ENCODE measurements at places on chromosomes 2 and 18.
A peak's percentile ranks its signal among the peaks of the same experiment; 100 is the strongest.

GRCh38 chr2:238973038-238973739, 125.3 kb downstream of the TWIST2 start:
- DNase-seq = no peak

DNA sequence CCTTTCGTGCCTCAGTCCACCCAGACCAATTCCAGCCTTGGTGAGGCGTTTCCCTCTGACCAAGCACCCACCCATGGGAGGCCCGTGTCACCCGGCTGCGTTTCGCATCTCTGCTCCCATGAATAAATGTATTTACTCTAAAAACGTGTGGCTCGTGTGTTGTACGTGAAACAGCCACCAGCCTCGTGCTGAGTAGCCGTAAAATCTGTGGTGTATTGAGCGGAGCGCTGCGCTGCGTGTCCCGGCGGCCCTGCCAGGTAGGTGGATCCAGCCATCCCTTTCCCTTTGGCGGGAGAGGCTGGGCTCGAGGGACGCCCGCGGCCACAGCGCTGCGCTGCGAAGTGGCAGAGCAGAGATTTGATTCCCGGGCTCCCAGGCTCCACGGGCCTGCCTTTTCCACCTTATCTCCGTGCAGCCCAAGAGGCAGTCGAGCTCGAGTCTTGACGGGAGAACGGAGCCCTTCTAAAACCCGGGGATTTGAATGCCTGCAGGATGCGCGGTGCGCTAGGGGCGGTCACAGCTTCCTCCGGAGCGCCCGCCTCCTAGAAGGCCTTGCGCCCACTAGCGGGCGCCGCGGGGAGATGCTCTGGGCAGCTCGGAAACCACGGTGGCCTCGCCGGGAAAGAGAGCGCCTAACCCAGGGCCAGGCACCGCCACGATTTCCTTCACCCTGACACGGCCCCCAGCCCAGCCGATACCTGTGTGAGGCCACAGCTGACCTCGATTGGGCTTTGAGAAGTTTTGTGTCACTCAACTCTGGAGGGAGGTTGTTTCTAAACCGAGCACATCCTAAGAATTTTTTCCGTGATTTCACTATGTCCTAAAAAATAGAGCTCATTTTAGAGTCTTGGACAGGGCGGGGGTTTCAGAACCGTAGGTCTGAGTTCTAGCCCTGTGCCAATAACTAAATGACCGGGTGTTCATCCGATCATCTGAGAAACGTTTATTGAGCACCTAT, 3.9 kb upstream of the PSMD1 start:
- peak; percentile 58 for DNase-seq

- no peak for DNase-seq
These were observed 824 bp upstream of the VPS54 start for GRCh38 chr2:64019975-64020528.

- DNase-seq = no peak
These were observed 100.9 kb downstream of the IRS1 start for GRCh38 chr2:226698671-226699070.

- no peak for DNase-seq
These were observed 23.6 kb upstream of the STAT4 start for GRCh38 chr2:191174442-191174841.

DNA sequence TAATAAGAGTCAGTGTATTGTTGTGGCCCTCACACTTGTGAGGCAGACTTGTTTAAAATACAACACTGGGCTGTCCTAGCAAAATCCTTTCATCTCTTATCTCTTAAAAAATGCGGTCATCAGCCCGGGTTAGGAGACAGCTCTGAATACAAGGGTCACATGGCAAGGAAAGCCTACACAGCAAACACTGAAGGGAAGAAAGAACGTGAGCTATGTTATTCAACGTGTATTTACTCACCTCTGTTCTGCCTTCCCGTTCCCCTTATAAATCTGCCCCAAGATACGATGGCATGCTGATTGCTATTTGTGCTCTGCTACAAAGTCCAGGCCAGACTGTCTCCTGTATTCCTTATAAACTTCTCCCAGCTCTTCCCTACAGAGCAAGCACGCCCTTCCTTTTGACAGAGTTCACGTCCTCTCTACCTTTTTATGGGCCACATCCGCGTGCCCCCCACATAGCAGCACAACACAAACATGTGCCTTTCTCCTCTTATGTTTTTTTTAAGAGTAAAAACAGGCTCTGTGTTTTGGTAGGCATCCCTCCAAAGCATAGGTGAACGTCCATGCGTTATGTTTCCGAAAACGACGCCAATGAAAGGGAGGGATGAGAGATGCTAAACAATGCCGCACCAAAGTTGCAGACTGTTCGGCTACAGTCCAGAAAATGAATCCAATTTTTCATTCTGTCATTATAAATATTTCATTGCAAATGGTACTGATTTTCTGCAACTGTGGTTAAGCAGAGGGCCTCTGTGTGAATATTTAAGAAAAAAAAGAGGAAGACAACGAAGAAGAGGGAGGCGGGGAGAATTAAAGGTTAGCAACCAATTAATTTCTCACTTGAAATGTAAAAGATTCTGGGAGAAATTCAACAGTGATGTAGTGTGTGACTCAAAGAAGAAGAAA, 274.7 kb downstream of the ZNF521 start:
- DNase-seq = no peak

- DNase-seq = no peak
These were observed 26.5 kb upstream of the PIK3C3 start for GRCh38 chr18:41928581-41928980.

DNA sequence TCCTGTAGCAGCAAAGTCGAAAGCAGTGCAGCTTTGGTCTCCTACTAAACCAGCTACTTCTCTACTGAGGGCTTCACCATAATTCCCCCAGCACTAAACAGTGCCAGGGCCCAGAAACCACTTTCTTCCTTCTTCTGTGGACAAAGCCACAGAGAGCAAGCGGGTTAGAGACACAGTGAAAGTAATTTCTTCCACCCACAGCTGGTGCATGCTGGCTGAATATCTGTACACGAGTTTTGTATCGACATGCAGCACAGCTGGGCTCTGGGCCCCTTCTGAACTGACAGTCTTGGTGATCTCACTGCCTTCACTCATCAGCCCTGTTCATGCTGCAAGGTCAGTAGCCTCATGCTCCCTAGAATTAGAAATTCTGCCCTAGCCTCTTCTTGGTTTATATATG, 74.0 kb upstream of the SULT1C3 start:
- DNase-seq = no peak

GRCh38 chr2:195898505-195899191, 170.0 kb downstream of the DNAH7 start:
- DNase-seq = no peak

GRCh38 chr2:241656190-241656741, 18.8 kb downstream of the ATG4B start:
- no peak for DNase-seq

- DNase-seq = no peak
These were observed 96.9 kb downstream of the TPO start for GRCh38 chr2:1510176-1510575.

- no peak for DNase-seq
These were observed 1118.3 kb upstream of the DDX18 start for GRCh38 chr2:116696223-116696622.

- DNase-seq = no peak
These were observed 604 bp downstream of the RALBP1 start for GRCh38 chr18:9475643-9476591.

GRCh38 chr18:45590036-45590886, 25.0 kb upstream of the SLC14A2 start:
- no peak for DNase-seq

GRCh38 chr2:74845217-74845751, 11.4 kb downstream of the HK2 start:
- no peak for DNase-seq

DNA sequence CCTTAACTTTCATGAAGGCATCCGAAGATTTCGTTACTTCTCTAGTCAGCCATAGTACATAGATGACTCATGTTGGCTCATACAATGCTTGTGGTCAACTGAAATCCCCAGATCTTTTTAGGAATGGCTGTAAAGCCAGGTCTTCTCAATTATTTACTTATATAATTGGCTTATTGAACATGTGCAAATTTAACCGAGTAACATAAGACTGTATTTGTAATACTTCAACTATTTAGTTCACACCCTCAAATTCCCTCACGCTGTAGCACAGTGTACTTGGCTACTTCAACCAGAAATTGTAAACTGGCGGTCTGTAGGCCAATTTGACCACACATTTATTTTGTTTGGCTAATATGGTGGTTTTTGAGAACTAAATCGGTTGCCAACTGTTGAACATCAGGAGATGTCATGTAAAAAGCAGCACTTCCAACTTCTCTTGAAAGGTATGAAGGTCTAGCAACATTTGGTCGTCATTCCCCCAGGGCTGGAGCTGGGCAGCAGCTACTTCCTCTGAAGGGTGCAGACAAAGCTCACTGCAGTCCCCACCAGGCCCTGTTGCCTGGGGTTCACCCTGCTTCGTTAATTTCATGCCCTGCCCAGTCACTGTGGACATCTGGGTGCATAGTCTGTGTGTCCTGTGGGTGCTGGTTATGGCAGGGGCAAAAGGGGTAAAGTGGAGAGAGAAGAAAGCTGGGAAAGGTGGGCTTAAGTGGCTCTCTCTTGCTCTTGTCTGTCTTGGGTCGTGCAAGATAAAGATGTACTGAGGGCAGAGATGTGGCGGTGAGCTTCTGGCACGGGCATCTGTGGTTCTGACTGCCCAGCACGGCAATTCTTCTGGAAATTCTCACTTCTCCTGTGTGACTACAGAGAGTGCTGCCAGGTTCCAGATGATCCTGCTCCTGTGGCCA, 3.2 kb upstream of the SH3RF3 start:
- no peak for DNase-seq

GRCh38 chr2:54610700-54611099, 112.8 kb upstream of the EML6 start:
- no peak for DNase-seq

DNA sequence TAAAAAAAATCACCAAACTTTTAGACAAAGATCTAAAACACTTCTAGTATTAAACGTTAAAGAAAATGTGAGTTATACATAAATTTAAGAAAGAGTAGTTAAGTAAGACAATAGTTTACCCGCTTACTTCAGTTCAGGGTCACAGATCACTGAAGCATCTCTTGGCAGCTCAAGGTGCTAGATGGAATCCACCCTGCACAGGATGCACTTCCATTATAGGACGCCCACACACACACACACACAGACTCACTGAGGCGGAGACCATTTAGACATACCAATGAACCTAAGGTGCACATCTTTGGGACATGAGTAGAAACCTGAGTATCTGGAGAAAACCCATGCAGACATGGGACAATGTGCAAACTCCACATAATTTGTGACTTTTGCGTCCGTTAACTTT, 630.6 kb upstream of the ZNF804A start:
- no peak for DNase-seq

- DNase-seq = no peak
These were observed 1.2 kb downstream of the CFLAR start for GRCh38 chr2:201116959-201117734.

- DNase-seq = no peak
These were observed 59.3 kb upstream of the ACVR1 start for GRCh38 chr2:157935378-157935906.

- no peak for DNase-seq
These were observed 31.8 kb upstream of the DLX1 start for GRCh38 chr2:172053486-172053885.

GRCh38 chr2:30914456-30914855, 107.2 kb upstream of the CAPN13 start:
- no peak for DNase-seq

DNA sequence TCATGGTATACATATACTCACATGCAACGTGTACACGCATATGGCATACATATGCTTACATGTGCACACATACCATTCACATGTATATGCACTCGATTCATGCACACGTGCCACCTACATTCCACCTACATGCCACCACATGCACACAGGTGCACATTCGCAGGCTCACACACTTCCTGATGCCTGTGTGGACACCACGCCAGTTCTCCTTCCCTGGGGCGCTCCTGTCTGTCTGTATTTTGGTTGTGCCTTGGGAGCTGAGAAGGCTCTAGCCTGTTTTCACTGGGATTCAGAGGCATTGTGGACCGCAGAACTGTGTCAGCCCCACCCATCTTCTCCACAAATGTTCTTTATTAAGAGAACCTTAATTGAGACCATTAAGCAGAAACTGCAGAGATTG, 96.6 kb upstream of the CTDP1 start:
- no peak for DNase-seq

GRCh38 chr2:241507430-241508239, 749 bp downstream of the STK25 start:
- no peak for DNase-seq

DNA sequence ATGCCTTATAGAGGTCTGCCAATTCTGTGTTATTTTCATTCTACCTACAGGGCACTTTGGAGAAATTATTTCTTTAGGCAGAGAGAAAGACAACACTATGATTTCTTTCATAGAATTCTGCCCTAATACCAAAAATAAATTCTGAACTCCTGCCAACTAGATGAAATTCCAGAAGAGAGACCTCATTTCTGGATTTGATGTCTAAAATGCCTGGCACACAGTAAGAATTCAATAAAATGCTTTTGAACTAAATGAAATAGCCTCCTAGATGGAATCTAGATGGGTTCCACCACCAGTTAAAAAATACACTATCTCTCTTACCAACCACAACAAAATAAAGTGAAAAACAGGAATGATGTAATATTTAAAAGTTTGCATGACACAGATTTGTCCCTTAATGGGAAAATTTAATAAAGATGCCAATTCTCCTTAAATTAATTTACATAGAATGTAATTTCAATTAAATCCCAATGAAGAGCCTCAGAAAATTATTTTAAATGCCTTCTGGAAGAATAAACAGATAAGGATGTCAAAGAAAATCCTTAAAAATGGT, 75.0 kb downstream of the OSBPL1A start:
- no peak for DNase-seq

DNA sequence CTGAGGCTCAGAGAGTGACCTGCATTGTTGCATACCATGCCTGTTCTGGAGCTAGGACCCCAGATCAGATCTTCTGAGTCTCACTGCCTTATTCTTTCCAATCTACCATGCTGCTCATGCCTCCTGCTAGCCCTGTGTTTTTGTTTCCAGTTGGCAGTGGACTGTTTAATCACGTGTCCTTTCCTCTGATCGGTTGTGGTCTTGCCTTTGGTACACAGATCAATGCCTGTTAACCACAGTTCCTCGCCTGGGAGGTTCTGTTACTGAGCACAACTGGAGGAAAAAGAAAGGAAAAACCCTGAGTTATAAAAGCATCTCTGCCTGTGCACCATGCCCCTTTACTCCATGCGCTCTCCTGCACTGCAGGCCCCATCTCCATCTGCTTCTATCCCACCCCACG, 329.1 kb downstream of the SETBP1 start:
- DNase-seq = no peak

GRCh38 chr2:233130024-233130423, 69.9 kb downstream of the INPP5D start:
- DNase-seq = no peak

GRCh38 chr2:204328373-204328772, 216.9 kb upstream of the PARD3B start:
- no peak for DNase-seq

DNA sequence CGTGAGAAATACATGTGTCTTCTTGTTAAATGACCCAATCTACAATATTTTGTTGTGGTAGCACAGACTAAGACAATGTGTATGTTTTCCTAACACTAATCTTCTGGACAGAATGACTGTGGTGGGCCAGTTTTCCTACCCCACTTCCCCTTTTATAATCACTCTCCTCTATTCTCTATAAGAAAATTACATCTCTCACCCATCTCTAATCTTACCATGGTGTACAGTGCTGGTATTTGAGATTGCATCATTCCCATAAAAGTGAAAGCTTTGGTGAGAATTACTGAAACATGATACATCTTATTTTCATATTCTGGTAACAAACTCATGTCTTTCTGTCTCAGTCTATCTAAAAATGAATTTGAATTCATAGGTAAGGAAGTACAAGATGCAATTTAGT, 40.5 kb downstream of the CAVIN2 start:
- no peak for DNase-seq

GRCh38 chr2:238716171-238716570, 131.7 kb upstream of the TWIST2 start:
- DNase-seq = no peak
